Kidney (tissue), 22 donors: ENCODE measurements at places on chromosomes 6 and 20. TPM values are rescaled to one million over a fixed set of nuclear protein-coding genes. Genes with fewer than 3 reads are reported as not detected.

The PNLDC1 gene
- total RNA-seq, result not detected

The MRPL14 gene
- 27.9 TPM for total RNA-seq

GRCh38 chr6:80642452-80642851 lies 536.0 kb downstream of the BCKDHB start:
- no peak for DNase-seq

GRCh38 chr6:81382852-81383251 lies 369.6 kb downstream of the TENT5A start:
- no peak for DNase-seq
